Stimulated activated CD8-positive, alpha-beta memory T cell treated with anti-CD3 and anti-CD28 coated beads, Interleukin-7, amount 100 ng/mL, for 1 hour (primary cell): ENCODE measurements at places on chromosomes 5 and 9.

DNA sequence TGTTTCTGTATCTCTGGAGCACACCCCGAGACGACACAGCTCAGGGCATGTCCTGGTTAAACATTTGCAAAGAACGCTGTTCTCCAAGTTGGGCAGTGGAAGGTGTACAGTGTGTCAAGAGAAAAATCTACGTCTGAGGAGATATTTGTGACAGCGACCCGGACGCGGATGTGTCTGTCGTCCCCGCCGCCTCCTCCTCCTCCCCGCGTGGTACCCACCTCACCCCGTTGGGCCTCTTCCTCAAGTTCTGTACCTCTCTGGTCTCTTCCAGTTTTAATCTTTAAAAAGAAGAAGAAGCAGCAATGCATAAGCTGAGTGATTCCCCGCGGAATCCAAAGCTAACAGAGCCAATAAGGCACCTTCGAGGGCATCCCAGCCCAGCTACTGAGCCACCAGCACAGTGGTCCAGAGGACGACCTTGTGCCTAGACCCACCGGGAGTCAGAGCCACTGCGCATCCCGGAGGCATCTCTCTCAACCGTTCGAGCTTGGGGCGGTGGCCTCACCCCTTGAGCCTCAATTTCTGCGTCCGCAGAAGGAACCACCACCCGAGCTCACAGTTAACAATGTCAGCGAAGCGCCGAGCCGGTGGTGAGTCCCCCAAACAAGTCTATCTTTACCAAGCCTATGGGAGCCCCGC is 467 bp downstream of the C9orf78 start:
- DNase-seq: no peak

- DNase-seq: no peak
Measured at GRCh38 chr5:107565791-107566767, 104.7 kb downstream of the EFNA5 start.

DNA sequence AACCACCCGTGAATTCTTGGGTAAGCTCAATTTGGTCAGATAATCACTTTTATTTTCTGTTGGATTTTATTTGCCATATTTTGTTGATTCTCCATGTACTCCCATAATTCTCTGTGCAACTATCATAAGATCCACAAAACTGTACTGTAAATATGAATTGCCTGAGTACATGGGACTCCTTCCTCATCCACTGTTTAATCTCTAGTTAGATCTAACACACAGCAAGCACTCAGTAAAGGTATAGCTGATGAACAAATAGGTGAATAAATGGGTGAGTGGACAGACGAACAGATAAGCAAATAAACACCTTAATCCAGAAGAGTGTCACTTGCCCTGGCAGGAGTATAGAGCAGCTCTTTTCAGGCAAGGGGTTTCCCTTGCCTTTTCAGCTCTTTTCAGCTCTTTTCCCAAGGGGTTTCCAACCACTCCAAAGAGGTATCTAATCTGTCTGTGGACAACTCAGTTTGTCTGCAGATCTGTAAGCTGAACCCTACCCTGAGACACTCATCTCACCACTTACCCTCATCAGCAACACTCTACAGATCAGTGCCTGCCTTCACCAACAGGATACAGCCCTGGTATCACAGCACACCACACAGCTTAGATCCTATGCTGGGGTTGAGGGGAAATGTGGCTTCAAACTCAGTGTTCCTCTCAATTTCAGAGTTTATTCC is 51.2 kb downstream of the SIL1 start:
- DNase-seq: no peak

DNA sequence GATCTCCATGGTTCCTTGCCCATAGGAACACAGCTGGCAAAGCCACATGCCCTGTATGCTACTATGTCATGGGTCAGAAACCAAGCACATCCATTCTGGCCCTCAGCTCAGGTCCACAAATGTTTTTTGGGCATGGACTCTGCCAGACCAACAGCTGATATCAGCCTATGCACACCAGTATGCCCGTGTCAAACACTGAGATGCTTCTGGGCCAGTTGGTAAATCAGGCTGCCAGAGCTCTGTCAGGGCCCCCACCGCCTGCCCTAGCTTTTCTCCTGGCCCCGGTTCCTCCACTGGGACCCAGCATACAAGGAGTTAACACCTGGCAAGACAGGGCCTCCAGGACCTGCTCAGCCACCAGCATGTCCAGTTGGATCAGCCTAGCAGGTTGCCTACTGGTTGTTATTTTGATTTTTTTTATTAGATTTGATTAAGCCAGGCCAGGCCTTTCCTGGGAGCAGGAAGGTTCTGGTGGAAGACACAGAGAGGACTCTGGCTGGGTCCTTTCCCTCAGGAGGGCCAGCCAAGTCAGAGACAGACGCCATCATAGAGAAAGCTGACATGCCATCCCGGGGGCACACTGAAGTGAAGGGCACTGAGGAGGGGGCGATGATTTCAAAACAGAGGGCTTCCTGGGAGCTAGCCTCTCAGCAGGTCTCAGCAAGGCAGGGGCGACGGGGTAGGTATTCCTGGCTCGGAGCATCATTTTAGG is 65.8 kb downstream of the TSTD2 start:
- no peak for DNase-seq

- DNase-seq: no peak
Measured at GRCh38 chr5:39640552-39640951, 215.8 kb upstream of the DAB2 start.
